Osteocyte (in vitro differentiated cells): ENCODE measurements at places on chromosomes 6 and 20.

DNA sequence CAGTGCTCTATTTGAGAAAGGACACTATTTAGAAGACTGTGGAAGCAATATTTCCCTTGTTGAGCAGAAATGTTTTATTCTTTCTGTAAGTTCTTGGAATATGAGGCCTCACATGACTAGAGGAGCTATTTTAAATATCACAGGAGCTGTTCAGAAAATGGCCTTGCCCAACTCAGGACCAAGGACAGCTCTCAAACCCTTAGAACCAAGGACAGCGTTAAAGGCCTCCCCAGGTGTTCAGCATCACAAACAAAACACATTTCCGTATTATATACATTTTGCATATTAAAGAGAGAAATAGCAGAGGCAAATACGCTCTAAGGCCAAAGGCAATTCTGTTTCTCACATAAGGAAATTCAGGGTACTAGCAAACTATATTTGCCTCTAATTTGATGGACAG is 631.4 kb downstream of the CDH26 start:
- no peak for DNase-seq

DNA sequence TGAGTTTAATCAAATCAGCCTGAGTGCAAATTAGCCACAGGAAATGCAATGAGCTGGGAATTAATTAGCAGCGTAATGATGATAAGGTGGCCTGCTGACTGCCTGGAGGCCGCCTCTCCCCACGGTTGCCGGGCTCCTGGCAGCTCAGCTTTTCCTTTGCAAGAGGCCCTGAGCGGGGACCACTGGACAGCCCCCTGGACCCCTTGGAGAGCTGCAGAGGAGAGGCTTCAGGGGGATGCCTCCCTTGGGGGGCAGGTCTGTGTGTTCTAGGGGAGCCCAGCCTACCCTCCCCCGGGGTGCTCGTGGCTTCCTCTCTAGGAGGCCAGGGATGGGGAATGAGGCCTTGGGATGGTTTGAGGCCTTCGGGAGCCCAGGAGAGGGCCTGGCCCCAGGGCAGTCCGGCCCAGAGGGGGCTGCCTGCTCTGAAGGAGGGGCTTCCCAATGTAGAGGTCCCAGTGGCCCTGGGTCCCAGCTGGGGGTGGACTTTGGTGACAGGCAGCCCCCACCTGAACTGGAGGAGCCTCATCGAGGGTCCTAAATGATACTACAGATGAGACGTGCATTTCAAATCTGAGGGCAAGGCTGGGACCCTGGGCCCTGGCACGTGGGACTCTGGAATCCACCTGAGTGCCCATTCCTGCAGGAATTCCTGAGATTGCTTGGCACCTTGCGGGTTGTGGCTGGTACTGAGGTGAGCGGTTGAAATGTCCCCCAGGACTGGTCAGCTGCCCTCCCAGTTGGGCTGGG is 66.4 kb upstream of the BHLHE23 start:
- DNase-seq = no peak

- no peak for DNase-seq
These were observed 111.2 kb downstream of the SCML4 start for GRCh38 chr6:107712665-107713551.

DNA sequence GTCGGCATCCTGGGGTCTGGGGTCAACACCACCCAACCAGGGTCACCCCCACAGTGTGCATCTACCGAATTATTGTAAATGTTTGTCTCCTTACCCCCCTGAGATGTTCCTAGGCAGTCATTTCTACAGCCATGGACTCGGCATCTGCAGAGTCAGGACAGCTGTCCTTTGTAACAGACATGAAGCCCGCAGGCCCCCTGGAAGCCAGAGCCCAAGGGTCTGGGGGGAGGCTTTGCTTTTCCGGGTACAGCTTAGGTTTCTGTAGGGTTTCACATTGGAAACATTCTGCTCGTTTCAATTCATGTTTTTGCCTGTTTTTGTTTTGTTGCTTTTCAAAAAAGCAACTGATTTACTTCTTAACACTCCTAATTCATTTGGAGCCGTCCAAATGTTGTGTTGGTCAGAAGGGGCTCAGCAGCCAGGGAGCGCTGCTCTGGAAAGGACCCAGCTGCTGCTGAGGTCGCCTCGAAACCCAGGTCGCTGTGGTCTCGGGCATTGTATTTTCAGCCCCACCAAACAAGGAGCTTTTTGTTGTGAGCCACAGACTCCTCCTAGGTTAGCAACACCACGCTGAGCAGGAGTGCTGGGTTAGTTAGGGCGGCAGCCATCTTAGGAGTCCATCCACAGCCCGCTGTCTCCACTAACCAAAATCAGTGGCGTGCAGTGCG is 160.4 kb downstream of the TMEM242 start:
- DNase-seq = no peak

DNA sequence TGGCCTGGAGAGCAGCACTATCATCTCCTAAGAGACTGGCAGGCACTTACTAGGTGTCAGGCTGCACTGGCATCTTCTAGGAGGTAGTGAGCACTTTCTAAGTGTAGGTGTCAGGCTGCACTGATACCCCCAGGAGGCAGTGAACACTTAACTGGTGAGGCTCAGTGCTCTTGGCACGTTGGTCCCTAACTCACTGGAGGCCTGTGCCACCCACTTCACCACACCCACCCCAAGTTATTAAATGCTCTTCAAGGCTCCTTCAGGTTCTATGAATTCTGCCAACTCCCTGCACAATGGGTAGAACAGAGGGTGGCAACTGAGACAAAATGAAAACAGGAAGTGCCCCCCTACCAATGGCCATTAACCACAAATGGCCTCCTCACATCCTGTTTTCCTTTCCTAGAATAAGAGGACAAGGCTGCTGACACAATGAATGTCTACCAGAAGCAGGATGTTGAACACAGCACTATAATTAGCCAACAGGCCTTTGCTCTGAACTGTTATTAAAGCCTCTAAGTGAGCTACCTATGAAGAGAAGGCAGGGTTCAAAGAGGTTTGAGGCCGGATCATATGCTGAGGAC is 29.4 kb downstream of the NCOA5 start:
- DNase-seq = peak; percentile 54

GRCh38 chr6:42726485-42727086 is 4.2 kb upstream of the PRPH2 start:
- DNase-seq = no peak

DNA sequence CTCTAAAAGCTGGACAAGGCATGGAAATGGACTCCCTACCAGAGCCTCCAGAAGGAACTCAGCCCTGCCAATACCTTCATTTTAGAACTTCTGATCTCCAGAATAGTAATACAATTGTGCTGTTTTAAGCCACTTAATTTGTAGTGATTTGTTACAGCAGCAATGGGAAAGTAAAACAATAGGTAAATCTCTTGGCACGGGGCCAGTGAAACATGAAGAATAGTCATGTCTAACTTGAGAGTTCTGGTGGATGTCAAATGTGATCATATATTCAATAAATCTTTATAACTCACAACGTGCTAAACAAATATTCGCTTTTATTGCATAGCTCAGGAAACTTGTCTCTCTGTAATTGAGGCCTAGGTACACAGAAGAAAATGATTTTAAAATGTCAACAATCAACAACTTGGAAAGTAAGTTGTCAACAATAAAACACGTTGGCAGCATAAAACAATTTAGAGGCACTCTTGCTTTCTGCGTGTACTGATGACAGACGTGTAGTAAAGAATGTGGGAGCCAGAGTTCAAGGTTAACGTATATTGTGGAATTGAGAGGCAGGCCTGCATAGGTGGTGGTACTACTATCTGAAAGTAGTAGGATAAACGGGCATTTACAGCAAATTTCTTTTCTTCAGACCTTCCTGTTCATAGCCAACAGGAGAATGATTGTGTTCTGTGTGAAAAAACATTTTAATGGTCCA is 140.5 kb upstream of the OPRM1 start:
- DNase-seq = no peak

DNA sequence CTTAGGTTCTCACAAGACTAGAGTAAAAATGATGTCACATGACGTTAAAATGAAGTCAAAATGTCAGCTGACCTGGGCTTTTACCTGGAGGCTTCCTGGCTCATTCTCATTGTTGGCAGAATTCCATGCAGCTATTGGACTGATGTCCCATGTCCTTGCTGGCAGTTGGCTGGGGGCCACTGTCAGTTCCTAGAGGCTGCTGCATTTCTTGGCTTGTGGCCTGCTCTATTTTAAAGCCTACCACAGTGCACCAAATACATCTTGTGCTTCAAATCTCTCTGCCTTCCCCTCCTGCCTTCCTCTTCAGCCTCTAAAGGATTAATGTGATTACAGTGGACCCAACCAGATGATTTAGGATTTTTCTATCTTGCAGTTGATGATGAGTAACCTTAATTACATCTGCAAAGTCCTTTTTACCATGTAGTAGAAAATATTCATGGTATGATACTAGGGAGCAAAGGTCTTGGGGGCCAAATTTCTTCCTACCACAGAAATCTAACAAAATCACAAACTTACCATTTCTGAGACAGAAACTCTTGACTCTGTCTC is 81.9 kb downstream of the FIG4 start:
- DNase-seq = no peak

DNA sequence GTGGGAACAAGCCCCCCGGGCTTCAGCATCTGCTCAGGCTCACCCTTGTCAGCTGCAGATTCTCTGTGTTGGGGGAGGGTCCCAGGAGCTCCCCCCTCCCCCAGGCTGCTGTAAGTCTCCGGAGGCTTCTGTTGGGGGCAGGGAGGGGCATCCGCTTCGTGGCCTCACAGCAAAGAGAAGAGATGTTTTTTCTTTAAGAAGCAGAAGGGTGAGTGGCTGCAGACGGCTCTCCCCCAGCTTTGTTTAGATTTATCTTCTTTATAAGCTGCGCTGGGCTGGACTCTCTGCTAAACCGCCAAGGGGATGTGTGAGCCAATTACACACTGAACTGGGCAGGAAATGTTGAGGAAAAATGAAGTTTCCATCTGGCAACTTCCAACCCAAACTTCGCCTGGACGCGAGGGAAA is 48.7 kb upstream of the GATA5 start:
- no peak for DNase-seq

DNA sequence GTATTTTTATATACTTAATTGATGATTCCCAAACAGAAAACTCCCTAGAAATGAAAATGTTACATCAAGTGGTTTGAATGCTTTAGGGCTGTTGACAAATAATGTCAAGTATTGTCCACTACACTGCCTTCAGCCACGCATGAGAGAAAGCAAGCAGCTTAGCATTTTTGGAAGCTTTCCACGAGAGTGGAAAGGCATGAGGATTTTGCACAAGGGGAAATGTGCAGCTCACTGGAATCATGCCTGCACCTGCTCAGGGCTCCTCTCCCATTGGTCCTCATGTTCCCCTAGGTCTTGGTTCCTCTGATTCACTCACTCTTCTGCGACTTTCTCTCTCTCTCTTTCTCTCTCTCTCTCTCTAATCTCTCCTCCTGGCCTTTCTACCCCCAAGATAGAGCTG is 439.5 kb upstream of the CDH4 start:
- DNase-seq = peak; percentile 21

DNA sequence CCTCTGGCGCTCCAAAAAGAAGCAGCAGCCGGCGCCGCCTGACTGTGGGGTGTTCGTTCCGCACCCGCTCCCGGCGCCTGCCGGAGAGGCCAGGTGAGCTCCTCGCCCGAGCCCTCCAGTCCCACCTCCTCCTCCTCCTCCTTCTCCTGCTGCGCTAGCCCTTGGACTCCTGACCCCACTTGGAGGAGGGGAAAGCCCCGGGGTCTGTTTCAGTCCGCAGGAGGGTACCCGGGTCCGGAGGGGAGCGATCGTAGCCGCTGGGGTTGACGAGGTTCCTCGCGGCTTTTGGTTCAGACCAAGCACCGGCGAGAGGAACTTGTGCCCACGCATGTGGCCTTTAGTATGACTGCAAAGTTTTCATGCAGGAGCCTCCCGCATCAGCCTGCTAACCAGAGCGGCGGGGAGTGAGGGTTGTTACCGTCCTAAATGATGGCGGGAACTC is 493 bp downstream of the CRYBG1 start:
- no peak for DNase-seq

DNA sequence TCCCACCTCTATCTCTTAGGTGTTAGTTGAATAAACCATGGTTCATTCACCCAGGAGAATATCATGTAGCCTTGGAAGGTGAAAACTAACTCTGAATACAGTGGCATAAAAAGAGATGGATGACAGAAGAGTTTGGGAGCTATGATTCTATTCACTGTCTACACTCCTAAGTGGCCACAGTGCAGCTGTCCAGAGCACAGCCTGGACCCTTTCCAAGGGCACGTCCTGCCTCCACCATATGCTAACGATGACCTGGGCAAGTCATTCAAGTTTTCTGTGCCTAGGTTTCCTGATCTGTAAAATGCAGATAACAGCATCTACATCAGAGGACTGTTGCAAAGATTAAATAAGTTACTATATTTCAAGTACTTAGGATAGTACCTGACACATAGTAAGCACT is 314.1 kb downstream of the PTPRT start:
- no peak for DNase-seq

GRCh38 chr6:110532431-110532830 is 56.0 kb upstream of the SLC22A16 start:
- no peak for DNase-seq

GRCh38 chr6:112360498-112360897 is 13.4 kb downstream of the RFPL4B start:
- DNase-seq = no peak

DNA sequence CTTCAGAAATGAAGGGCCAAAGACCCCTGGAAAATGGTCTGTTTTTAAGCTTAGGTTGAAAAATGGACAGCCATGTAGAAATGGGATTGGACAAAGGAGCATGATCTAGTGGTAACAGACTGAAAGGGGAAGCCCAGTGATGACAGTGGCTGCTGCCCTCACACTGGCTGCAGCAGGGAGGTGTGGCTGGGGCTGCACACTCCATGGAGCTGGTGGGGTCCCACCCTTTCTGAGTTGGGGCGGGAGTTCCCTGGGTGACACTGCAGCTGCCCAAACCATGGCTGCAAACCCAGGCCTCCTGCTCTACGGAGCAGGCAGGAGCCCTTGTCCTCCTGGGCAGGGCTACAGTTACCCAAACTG is 8.5 kb upstream of the PACSIN1 start:
- no peak for DNase-seq

GRCh38 chr6:25963426-25964123 is 973 bp downstream of the TRIM38 start:
- no peak for DNase-seq

DNA sequence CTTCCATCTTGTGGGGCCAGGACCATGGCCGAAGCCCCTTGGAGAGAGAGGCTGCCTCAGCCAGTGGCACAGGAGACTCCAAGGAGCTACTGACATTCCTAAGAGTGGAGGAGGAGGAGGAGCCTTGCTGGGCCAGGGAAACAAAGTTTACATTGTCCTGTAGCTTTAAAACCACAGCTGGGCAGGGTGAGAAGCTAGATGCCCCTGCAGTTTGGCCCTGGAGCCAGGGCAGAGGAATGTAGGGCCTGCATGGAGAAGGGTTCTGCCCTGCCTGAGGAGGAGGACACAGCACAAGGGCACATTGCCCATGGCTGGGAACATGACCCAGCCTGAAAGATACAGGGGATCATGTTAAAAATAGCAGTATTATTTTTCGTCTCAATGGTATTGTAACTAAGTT is 37.4 kb downstream of the PLCG1 start:
- peak; percentile 80 for DNase-seq
